ENCODE measurements at places on chromosomes 3 and 15.

- no peak for DNase-seq
Observed at GRCh38 chr3:128297401-128298138, 144.3 kb downstream of the EEFSEC start.

GRCh38 chr15:67161412-67161811 lies 93.0 kb downstream of the AAGAB start:
- no peak for DNase-seq

GRCh38 chr3:41522612-41523011 lies 323.3 kb downstream of the CTNNB1 start:
- DNase-seq: no peak

DNA sequence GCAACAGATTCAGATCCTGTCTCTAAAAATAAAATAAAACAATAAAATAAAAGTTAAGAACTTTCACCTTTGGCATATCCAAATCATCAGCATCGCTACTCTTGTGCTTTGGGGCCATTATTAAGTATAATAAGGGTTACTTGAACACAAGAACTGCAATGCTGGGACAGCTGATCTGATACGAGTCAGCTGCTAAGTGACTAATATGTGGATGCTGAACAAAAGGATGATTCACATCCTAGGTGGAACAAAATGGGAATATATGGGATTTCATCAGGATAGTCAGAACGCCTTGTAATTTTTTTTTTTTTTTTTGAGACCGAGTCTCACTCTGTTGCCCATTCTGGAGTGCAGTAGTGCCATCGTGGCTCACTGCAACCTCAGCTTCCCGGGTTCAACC lies 29.7 kb downstream of the BUB1B start:
- DNase-seq: no peak

- DNase-seq: no peak
Observed at GRCh38 chr15:90003736-90004135, 2.6 kb downstream of the ZNF710 start.

- DNase-seq: no peak
Observed at GRCh38 chr3:122576174-122576940, 1.1 kb upstream of the PARP15 start.

- no peak for DNase-seq
Observed at GRCh38 chr3:136914739-136915138, 43.0 kb upstream of the IL20RB start.

GRCh38 chr3:15171096-15171495 lies 35.0 kb upstream of the CAPN7 start:
- no peak for DNase-seq

GRCh38 chr15:55362641-55363040 lies 43.6 kb downstream of the PIGB start:
- no peak for DNase-seq

DNA sequence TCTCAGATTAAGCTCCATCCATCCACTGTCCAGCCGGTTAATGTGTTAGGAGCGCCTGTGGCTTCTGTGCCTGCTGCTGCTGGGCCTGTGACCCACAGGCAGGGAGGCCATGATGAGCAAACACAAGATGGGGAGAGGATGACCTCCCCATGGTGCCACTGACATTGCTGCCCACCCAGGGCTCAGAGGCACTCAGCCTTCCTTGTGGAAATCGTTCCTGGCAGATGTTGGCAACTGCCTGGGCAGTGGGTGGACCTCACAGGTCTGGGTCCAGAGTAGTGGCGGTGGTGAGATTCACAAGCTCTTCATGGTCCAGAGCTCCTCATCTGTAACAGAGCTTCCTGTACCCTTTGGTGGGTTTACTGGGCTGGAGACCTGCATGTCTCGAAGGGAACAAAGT lies 38.6 kb downstream of the SCN5A start:
- no peak for DNase-seq
